RPMI8226 (cell line): ENCODE measurements at places on chromosomes 2 and 18.

- no peak for DNase-seq
Measured at GRCh38 chr2:27390822-27391679, 10.5 kb upstream of the ZNF513 start.

GRCh38 chr2:30236591-30237238, 5.4 kb downstream of the LBH start:
- DNase-seq = no peak

- no peak for DNase-seq
Measured at GRCh38 chr2:241900251-241901017, 30.9 kb downstream of the RTP5 start.

DNA sequence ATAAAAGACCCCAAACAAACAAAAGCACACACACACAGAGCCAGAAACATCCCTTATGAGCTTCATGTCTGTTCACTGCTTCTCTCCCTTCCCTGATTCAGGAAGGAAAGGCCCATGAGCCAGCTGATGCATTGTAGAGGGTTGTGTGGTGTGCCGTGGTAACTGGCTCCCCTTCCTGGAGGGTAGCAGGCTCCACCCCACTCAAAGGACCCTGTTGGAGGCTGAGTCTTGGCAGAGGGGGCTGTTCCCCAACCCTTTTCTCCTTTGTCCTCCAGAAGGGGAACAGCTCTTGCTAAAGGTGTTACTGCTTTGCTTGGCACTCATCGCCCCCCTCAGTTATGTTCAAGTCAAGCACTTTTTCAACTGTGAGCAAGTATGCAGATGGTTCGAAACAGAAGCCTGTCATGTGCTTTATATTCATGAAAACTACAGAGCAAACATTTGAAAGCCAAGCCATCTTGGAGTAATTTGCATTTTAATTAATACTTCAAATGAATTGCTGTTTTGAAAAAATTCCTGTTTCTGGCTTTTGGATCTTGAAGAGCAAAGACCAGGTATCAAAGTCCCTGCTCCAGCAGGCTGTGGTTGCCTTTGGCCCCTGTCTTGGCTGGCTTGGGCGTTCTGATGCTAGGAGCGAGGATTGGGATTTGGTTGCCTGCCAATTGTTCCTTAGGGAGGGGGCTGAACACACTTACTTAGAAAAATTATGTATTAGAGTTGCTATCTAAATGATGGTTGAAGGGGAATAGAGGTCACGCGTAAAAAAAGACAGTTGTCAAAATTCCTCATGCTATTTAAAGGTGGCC, 267.8 kb downstream of the TSN start:
- DNase-seq = no peak

DNA sequence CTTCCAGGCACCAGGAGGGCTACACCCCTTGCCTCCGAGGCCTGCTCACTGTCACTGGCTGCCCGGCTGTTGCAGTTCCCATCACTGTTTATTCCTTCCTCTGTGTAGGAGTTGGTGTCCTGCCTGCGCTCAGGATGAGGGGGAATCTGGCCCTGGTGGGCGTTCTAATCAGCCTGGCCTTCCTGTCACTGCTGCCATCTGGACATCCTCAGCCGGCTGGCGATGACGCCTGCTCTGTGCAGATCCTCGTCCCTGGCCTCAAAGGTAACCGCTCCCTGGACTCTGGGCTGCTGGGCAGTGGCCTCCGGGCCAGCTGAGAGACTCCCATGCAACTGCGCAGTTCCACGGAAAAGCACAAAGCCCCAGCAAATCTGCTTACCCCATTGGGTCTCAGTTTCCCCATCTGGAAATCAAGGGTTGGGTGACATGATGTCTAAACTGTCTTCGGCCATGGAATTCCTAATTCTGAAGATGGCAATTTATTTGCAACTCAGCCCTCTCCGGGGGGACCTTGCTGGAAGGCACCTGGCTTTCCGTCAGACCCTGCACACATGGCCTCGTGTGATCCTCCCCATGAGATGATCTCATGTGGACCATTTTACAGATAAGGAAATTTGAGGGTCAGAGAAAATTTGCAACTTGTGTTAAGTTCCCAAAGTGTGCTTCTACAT, 9.4 kb downstream of the COLEC11 start:
- DNase-seq = no peak

- DNase-seq = no peak
Measured at GRCh38 chr2:170922634-170923494, 6.2 kb upstream of the GORASP2 start.

DNA sequence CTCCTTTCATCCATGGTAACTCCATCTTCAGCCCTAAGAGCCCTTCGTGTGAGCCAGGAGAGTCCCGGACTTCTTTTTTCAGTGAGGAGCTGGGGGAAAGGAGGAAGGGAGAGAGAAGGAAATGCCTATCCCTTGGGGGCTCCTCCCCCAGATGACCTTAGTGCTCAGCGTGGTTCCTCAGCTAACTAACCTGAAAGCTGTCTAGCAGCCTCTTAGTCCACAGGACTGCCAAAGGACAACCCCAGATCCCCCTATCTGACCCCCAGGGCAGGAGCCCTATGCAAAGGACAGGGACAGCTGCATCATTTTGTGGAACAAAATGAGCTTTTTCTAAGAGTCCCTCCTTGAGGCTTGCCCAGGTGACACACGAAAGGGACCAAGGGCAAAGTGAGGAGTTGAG, 7.9 kb downstream of the SPR start:
- DNase-seq = no peak

DNA sequence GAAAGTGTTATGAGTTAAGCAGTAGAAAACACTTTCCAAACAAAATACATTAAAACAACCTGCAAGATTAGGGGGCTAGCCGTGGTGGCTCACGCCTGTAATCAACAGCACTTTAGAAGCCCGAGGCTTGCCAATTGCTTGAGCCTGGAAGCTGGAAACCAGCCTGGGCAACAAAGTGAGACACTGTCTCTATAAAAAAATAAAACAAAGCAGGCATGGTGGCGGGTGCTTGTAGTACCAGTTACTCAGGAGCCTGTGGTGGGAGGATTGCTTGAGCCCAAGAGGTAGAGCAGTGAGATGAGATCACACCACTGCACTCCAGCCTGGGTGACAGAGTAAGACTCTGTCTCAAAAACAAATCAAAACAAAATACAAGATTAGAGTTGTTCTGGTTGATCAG, 208.3 kb downstream of the ERBB4 start:
- no peak for DNase-seq

- no peak for DNase-seq
Measured at GRCh38 chr2:99636144-99637034, 146.6 kb upstream of the REV1 start.
